ENCODE measurements at places on chromosomes 1 and 21. TPM values are rescaled to one million over a fixed set of nuclear protein-coding genes. Genes with fewer than 3 reads are reported as not detected.

DNA sequence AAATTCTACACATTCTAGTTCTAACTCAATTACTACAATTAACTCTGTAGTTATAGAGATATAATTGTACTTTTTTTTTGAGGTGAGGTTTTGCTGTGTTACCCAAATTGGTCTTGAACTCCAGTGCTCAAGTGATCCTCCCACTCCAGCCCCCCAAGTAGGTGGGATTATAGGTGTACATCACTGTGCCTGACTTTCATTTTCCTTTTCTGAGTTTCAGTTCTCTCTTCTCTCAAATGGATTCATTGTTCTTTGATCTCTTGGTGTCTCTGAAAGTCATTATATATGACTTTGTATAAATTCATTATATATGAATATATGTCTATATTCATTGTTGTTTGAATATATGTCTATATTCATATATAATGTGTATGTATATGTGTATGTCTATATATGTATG is 74.0 kb upstream of the GALNT2 start:
- no peak for DNase-seq
- H3K4me3 ChIP-seq: no peak overlapping the region
- H3K27ac ChIP-seq: no peak overlapping the region
- no peaks in the 10 kb centered on the region for H3K36me3 ChIP-seq
- H3K4me1 ChIP-seq: no peaks in the 10 kb centered on the region

PEX11B gene
- 33.6 TPM for polyA plus RNA-seq

ARHGEF16 gene
- polyA plus RNA-seq: 39.7 TPM

ZBTB8A gene
- polyA plus RNA-seq: 8.0 TPM

PADI3 gene
- polyA plus RNA-seq: not detected
